ENCODE measurements at places on chromosomes 3 and 15. TPM values are rescaled to one million over a fixed set of nuclear protein-coding genes. Genes with fewer than 3 reads are reported as not detected.

DNA sequence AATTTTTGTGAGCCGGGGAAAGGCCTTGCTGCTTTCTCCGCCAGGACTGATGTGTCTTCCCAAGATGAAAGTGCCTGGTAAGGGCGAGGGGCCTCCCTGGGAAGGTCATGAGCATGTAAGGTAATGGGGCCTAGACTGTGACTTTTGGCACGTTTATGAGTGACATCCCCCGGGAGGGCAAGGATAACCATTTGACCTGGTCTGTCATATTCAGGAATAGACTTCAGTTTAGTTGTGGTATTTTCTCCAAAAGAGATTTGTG is 631 bp upstream of the CNBP start:
- peak overlapping the region; percentile 97 for H3K4me3 ChIP-seq
- H3K4me1 ChIP-seq: peaks cover 32% of the 10 kb centered on the region
- H3K36me3 ChIP-seq: peaks cover 30% of the 10 kb centered on the region
- peak overlapping the region; percentile 98 for H3K27ac ChIP-seq
- peak; percentile 19 for DNase-seq
- no peaks in the 10 kb centered on the region for H3K27me3 ChIP-seq

DNA sequence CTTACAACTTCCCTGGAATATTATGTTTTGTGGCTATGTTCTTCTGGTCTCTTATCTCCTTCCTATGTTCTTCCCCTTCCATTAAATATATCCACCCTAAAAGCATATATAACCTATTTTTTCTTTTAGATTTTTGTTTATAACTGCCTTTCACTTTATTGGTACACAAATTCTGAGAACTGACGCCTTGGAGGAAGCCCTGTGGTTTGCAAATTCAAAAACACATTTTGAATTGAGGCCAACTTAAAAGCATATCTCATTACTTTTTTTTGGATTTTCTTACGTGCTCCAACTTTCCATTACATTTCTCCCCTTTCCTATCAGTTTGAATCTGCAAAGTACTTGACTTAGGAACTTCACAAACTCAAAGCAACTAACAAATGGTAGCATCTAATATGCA is 15.3 kb upstream of the COLQ start:
- DNase-seq: no peak
- H3K27me3 ChIP-seq: no peaks in the 10 kb centered on the region
- peaks cover 64% of the 10 kb centered on the region for H3K4me1 ChIP-seq

DNA sequence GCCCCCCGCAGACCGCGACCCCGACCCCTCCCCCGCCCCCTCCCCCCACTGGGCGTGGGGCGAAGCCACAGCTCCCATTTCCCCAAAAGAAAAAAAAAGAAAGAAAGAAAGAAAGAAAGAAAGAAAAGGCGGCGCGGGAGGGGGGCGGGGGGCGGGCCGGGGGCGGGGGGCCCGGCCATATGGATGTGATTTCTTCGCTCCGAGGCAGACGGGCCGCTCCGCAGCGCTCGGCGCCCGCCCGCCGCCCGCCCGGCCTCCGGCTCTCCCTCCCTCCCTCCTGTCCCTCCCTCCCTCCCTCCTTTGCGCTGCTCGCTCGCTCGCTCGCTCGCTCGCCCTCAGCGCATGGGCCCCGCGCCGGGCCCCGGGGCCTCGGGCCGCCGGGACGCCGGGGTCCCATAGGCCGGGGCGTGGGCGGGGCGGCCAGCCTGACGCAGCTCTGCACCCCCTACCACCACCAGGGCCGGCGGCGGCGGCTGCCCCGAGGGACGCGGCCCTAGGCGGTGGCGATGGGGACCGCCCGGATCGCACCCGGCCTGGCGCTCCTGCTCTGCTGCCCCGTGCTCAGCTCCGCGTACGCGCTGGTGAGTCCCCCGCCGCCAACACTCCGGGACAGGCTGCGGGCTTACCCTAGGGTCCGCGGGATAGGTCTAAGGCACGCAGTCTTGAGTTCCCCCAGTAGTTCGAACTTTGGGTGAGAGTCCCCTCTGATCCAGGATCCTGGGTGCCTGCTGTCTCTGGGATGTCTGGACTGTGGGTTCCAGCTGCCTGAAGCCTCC is 5.7 kb downstream of the PTH1R start:
- peak overlapping the region; percentile 42 for H3K4me3 ChIP-seq
- DNase-seq: no peak
- H3K27me3 ChIP-seq: peaks cover 71% of the 10 kb centered on the region
- H3K4me1 ChIP-seq: no peaks in the 10 kb centered on the region

Gene CFAP91
- total RNA-seq: 0.24 TPM

Gene HESX1
- 0.32 TPM for total RNA-seq

All from activated T-helper 1 cell treated with anti-CD3 and anti-CD28 coated beads, Interleukin-12 subunit alpha, Interleukin-12 subunit beta, Interleukin-2, Interleukin-4 antibody, amounts not matched to agents 30 ng/mL and 10 ng/mL and 1 ng/mL, durations not matched to agents 14 hours and 24 hours and 36 hours (primary cell).